ENCODE measurements at places on chromosomes 7 and 10.

DNA sequence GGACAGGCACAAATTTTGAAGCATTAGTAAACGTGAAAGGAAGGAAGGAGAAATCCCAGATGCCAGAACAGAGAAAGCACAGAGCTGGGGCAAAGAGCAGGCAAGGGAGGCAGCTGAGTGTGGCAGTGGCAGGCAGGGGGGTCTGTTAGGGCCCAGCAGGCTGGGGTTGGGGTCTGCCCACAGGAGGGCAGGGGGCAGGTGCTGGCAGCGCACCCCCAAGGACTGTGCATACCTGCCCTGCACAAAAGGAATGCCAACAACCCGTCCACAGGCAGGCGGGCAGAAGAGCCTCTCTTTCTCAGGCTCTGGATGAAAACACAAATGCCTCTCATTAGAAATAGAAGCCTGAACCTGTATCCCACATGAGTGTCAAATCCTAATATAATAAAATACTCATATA is 552.3 kb downstream of the PTPRN2 start:
- no peak for DNase-seq

- no peak for DNase-seq
Measured at GRCh38 chr10:116001262-116001857, 271.6 kb downstream of the GFRA1 start.

DNA sequence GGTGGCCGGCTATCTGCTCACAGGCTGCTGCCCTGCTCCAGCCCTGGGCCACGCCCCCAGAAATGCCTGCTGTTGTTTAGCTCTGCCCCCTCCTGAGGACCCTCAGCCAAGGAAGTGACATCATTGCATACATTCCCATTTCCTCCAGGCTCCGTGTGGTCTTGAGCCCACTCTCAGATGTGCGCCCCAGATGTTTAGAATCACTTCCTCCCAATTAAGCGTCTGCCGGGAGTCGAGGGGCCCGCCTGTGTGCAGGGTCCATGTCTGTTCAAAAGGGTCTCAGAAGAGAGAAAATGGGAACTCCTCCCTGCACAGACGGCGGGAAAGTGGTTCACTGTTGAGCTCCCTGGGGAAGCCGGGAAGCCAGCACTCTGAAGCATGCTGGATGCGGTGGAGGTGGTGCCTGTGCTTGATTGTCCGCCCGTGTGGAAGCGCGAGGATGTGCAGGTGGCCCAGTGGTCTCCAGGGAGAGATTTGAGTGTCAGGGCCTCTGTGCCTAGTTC is 116.9 kb upstream of the PPIF start:
- no peak for DNase-seq

DNA sequence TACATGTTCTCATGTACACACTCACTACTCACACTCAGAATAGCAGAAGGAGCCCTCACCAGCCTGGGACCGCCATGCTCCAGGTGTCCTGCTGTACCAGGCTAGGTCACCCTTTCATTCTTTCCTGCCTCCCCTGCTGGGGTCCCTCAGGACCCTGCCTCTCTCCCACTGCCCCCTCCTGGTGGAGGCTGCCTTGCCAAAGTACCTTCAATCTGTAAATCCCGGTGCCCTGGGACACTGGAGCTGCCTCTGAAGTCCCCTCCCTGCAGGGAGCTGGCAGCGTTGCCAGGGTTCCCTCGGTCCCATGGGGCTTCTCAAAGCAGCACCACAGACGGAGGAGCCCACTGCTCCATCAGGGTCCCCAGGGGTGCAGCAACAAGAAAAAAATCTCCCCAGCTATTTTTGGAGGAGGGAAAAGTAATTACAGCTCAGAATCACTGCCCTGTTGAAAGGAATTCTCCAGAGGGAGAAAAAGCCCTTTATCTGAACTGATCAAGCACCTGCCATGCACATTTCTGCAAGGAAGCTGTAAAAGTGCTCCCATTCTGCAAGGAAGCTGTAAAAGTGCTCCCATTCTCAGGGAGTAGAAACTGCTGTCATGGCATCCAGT is 259.9 kb downstream of the PTPRN2 start:
- DNase-seq: no peak

DNA sequence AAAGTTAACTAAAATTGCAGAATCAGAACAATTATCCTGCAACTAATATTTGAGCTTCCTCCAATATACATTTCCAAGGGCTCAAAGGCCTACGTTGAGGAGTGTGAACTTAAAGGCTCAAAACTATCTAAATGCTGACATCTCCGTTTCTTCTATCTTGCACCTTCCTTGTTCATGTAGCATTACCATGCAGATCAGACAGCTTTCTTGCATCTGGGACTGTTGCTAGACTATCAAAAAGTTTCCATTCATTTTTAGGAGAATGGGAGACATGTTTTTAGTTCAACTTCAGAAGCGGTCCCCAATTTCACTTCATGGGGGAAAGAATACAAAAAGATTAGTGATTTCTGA is 2.9 kb downstream of the ANKRD1 start:
- DNase-seq: no peak

DNA sequence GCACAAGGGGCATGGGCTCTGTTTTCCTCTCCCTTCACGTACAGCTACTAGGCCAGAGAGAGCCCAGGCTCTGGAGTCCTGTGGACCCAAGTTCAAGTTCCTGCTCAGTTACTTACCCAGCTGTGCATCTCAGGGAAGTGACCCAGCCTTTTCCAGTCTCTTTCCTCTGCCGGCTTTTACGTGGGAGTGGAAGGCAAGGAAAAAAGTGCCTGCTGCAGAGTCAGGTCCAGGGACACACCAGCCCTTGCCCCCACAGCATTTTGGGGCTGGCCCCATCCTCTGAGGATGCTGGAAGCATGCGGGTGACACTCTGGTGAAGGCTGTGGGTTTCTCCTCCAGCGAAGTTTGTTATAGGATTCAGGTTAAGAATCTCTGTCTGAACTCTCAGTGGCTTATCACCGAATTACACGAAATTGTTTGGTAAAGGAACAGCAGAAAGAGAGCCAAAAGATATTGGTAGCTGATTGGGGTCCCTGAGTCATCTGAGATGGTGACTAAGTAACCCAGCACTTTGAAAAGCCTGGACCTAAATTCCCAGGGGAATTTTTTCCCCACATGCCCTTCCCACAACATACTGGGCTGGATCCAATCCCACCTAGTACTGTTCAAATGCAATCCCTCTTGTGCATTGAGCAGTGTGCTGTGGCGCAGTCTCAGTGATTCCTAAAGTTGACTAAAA is 424.3 kb downstream of the RPS24 start:
- no peak for DNase-seq

- no peak for DNase-seq
Measured at GRCh38 chr10:42984035-42984610, 92.7 kb upstream of the RET start.

- DNase-seq: no peak
Measured at GRCh38 chr10:78038791-78039547, 5.3 kb downstream of the RPS24 start.

DNA sequence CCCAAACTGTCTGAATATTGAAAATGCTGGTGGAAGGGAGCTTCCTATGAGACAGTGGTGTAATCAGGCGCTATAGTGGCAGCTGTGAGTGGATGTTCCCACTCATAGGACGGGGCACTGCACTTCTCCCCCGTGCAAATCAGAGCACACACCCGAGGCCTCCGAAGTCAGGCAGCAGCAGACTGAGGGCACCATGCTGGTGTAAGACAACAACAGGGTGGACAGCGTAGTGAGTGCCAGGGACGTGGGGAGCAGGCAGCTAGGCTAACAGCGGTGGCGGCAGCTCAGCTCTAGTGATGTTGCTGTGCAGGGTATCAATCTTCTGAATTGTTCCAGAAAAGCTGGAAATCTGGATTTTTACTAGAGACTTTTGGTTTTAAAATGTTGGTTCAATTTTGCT is 19.2 kb downstream of the C10orf53 start:
- no peak for DNase-seq

- no peak for DNase-seq
Measured at GRCh38 chr10:23918839-23919238, 290.1 kb upstream of the KIAA1217 start.

- DNase-seq: no peak
Measured at GRCh38 chr7:15400440-15400839, 161.4 kb downstream of the AGMO start.

DNA sequence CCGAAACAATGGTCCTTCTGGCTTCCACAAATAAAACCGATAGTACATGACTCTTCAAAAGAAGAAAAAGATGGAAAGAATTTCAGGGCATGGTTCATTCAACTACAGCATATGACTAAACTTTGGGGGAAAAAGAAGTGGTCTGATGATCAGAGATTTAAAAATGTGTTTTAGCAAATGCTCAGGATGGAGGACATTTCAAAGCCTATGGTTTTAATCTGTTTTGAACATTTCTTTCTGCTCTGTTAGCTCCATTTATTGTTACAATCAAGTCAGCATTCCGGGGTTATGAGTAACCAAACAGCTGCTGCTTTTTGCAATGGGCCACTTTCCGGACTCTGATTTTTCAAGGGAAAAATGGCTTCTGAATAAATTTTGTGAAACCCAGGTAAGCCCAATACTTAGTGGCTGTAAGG is 142.4 kb downstream of the CUBN start:
- no peak for DNase-seq

- DNase-seq: no peak
Measured at GRCh38 chr10:90992462-90992861, 71.6 kb upstream of the ANKRD1 start.

DNA sequence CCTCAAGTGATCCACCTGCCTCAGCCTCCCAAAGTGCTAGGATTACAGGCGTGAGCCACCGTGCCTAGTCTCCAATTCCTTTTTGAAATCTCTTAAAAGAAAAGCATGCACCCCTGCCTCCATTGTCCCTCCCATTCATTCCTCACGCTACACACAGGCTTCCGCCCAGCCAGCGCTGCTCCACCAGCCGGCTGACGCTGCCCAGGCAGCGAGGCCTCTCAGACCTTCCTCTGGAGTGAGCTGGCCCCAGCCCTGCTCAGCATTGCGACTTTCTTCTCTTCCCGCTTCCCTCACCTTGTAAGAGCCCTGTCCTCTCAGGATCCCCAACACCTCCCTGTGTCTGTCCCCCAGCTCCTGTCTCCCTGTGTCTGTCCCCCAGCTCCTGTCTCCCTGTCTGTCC is 23.6 kb downstream of the RGS10 start:
- no peak for DNase-seq

DNA sequence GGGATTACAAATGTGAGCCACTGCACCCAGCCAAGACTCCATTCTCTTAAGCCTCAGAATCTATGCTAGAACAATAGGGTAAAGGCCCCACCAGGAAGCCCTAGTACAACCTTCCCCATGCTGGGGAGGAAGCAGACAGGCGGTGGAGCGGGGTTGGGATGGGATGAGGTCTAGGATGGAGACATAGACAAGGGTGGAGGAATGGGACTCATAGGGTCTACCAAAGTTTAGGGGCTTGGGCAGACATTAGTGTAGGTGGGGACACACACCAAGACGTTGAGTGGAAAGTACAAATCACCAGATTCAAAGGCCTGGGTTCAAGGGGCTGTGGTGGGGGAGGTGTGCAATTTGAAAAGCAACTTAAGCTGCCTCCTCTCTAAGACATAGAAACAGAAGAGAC is 19.3 kb downstream of the PRSS2 start:
- no peak for DNase-seq

DNA sequence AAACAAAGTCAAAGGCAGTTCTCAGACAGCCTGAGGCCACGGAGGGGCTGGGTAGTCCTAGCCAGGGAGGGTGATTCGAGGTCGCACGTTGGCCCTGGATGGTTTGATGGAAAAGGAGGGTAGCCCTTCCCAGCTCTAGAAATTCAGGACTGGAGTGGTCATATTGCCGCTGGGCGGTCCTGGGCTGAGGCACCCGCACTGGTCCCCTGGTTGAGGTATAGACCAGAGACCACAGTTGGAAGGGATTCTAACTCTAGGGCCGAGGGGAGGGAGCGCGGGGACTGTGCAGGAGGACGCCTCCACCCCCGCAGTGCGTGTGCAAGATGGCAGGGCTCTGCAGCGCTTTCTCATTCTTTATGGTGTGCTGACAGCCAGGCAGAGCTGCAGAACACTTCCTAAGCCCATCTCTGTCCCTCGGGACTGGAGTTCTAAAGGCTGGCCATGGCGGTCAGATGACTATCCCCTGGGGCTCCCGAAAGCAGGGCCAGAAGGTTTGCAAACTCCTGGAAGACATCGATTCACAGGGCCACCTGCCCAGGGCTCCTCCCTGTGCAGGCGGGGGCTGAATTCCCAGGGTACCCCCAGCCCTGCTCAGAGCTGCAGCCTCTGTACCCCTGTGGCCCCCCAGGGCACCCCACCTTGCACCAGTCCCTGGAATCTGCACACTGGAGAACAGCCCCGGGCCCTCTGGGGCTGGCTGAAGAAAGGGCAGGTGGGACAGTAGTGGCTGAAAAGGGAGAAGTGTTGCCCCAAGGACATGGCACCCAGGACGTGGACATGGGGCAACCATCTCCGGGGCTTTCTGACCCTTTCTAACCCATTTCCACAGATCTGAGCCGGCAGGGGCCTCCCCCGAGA is 51.0 kb upstream of the ELN start:
- DNase-seq: no peak

DNA sequence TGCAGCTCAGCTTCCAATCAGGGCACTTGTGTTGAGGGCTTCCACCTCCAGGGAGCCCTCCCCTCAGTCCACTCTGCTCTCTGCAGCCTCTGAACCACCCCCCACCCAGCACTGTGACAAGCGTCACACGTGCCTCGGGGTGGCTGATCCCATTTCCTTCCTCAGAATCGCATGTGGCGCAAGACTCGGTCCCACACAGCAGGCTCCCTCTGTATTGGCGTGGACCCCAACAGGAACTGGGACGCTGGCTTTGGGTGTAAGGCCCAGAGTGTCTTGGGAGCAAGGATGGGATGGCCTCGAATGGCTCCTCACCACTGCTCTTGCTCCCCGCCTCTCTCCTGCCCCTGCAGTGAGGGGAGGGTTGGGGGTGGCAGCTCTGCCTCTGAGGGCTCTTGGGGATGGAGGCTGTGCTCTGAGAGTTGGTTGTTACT is 4.1 kb downstream of the CPA1 start:
- DNase-seq: no peak

DNA sequence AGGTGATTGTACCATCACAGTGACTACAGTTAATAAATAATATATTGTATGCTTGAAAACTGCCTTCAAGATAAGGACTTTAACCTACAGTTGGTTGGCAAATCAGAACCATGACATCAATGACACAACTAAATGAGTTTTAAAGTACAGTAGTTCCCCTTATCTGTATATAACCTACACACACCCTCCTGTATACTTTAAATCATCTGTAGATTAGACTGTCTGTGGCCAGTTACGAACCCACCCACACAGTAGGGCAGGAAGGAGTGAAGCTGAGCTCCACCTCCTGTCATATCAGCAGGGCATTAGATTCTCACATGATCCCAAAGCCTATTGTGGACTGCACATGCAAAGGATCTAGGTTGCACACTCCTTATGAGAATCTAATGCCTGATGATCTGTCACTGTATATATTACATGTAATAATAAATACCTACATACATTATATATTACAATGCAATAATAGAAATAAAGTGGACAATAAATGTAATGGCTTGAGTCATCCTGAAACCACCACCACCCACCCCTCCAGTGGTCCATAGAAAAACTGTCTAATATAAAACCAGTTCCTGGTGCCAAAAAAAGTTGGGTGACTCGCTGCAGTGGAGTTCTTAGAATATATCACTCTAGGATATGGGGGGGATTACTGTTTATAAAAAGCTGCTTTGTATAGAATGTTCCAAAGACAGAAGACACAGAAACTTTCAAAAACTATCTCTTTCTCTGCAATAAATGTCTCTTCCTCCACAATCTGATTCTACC is 5.6 kb downstream of the TPK1 start:
- no peak for DNase-seq
